ENCODE measurements at places on chromosomes 2 and 18. TPM values are rescaled to one million over a fixed set of nuclear protein-coding genes. Genes with fewer than 3 reads are reported as not detected.

Gene LINC00305
- not detected for total RNA-seq

Gene GALR1
- total RNA-seq: not detected

Gene MORN2
- total RNA-seq: 15.1 TPM

Gene SOWAHC
- 19.1 TPM for total RNA-seq

Gene EVX2
- total RNA-seq: not detected

Gene TMEM247
- not detected for total RNA-seq

GRCh38 chr18:10122988-10123950, 209.5 kb downstream of the VAPA start:
- no peak overlapping the region for H3K27ac ChIP-seq
- H3K4me3 ChIP-seq: no peak overlapping the region
- H3K27me3 ChIP-seq: peaks cover 17% of the 10 kb centered on the region
- no peak for DNase-seq
- no peaks in the 10 kb centered on the region for H3K4me1 ChIP-seq

DNA sequence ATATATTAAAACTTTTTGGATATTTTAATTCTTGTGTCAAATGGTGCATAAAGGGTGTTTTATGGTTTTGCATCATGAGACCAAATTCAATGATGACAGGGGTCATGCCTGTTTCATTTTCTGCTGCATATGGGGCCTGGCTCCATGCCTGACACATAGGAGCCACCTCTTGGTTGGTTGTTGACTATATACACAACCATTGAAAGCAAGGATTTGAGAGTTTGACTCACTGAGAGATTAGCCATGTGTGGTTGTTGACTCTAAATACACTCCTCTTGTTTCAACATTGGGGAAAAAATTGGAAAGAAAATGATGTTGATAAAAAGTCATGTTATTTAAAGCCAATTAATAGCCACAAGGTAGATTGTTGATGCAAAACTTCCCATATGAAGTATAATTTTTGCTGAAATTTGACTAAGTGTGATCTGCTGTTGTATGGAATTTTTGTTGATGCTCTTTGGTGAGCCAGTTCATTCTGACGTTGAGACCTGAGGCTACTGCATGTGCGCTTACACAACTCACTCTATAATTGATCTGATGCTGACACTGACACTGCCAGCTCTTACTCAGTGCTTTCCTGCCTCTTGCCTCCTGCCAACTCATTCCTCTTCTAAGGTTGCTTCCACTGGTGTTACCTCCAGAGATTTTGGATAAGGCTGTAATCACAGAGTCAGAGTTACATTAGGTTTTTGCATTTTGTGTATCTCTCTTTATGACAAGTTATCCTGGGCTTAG, 446.2 kb upstream of the SLC14A2 start:
- peaks cover 55% of the 10 kb centered on the region for H3K4me1 ChIP-seq
- H3K36me3 ChIP-seq: peaks cover 4% of the 10 kb centered on the region
- DNase-seq: no peak
- H3K27ac ChIP-seq: peak overlapping the region; percentile 48

- H3K4me1 ChIP-seq: no peaks in the 10 kb centered on the region
- no peaks in the 10 kb centered on the region for H3K27me3 ChIP-seq
- H3K4me3 ChIP-seq: no peak overlapping the region
- H3K27ac ChIP-seq: no peak overlapping the region
- no peak for DNase-seq
- no peaks in the 10 kb centered on the region for H3K36me3 ChIP-seq
Measured at GRCh38 chr2:150788426-150789140, 301.1 kb upstream of the RND3 start.

DNA sequence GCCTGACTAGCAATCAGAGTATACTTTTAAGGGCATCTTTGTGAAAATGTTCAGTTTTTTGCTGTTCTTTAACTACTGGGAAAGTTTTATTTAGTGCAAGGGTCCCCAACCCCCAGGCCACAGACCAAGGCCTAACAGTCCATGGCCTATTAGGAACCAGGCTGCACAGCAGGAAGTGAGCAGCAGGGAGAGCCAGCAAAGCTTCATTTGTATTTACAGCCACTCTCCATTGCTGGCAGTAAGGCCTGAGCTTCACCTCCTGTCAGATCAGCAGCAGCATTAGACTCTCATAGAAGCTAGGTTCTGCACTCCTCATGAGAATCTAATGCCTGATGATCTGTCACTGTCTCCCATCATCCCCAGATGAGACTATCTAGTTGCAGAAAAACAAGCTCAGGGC, 17.1 kb upstream of the NR4A2 start:
- no peaks in the 10 kb centered on the region for H3K36me3 ChIP-seq
- no peak overlapping the region for H3K27ac ChIP-seq
- peaks cover 5% of the 10 kb centered on the region for H3K4me1 ChIP-seq
- no peaks in the 10 kb centered on the region for H3K27me3 ChIP-seq

Measured in Calu3 (cell line).